Stimulated activated CD4-positive, alpha-beta T cell treated with anti-CD3 and anti-CD28 coated beads, Interleukin-12 subunit alpha, Interleukin-12 subunit beta, amount 100 ng/mL, for 48 hours (primary cell): ENCODE measurements at places on chromosomes 16 and 17.

- DNase-seq = no peak
Observed at GRCh38 chr17:8123695-8124349, at the start of gene HES7. TSS of gene HES7 (minus strand) at chr17:8124106. CDS start at chr17:8124084, 22 bp downstream.

- DNase-seq = no peak
Observed at GRCh38 chr17:71628306-71628705, 492.5 kb upstream of the SOX9 start.

DNA sequence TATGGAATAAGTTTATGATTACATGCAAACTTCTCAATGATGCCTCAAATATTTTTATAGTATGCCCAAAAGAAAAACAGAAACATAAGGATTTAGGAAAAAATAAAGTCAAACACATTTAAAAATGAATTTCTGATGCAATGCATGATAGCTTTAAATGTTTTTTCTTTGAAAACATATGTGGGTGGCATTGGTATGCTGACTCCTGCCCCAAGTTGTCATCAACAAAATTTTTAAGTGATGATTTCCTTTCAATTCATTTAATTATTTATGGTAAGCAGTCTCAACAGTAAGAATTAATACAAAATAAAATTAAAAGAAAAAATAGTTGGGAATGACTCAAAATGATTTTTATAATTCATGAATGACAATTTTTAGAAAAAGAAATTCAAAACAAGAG lies 104.9 kb downstream of the CEP112 start:
- no peak for DNase-seq

DNA sequence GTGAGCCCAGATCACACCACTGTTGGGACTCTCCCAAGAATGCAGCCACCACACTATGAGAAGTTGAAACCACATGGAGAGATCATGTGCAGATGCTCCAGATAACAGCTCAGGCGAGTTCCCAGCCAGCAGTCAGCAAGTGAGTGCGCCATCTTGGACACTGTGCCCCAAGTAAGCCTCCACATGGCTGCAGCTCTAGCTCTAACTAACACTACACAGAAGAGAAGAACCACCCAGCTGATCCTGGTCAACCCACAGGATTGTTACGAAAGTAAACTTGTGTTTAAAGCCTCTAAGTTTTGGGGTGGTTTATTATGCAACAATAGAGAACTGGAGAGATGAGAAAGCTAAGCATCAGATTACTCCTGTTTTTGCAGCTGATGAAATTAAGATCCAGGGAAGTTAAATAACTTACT lies 25.8 kb downstream of the SLC38A7 start:
- DNase-seq = no peak

GRCh38 chr17:31404028-31404949 lies 12.8 kb downstream of the RAB11FIP4 start:
- DNase-seq = no peak

GRCh38 chr16:57092786-57093411 lies 516 bp downstream of the CPNE2 start:
- DNase-seq = no peak

GRCh38 chr17:81471818-81472456 lies 40.7 kb downstream of the ACTG1 start:
- no peak for DNase-seq

DNA sequence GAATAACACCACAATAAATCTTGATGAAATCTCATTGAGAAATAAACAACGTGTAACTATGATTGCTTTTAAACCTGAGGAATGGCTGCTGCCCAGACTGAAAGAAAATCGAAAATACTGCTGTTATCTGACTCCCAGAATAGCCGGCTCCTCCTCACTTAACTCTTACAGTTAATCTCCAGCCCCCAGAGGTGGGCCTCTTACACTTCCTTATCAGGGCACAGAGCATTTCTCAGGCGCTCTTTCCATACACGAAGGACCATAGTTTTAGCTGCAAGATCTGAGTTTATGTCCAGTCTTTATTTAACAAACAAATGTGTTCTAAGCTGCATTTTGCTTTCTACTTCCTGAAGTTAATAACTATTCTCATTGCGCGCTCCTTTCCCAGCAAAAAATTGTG lies 206.9 kb downstream of the MAP2K4 start:
- DNase-seq = no peak

DNA sequence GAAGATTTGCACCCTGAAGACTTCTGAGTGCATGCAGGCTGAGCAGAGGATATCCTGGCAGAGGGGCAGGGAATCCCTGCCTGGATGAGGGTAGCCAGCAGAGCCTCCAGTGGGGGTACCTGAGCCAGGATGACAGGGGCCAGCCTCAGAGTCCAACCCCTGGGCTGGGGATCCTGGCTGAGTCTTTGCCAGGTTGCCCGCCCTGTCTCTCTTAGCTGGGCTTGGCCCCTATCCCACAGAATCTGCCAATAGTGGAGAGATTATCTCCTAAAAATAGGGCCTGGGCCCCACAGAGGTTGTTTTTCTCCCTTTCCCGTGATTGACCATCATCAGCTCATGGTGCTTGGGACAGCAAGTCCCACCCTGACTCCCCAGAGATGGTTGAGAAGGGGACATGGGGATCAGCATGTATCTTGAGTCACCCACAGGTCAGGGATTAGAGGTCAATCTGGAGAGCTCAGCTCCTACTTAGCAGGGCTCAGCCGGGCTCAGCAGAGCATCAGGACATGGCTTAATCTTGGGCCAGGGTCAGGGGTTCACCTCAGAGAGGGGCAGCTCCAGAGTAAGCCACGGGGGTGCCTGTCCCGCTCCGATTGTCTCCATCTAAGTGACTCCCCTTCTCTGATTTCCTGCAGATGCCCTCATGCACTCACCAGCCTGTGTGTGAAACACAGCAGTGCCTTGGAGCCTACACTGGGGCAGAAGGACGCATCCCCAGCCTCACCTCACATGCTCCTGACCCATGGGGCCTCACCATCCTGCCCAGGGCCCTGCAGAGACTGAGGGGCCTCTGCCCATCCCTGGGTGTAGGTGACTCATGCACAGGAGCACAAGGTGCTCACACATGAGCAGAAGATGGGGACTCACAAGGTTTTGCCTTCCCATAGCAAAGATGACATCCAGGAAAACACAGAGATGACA lies 11.5 kb downstream of the CDH16 start:
- DNase-seq = no peak

- DNase-seq = no peak
Observed at GRCh38 chr16:52747088-52747595, 200.2 kb upstream of the TOX3 start.

DNA sequence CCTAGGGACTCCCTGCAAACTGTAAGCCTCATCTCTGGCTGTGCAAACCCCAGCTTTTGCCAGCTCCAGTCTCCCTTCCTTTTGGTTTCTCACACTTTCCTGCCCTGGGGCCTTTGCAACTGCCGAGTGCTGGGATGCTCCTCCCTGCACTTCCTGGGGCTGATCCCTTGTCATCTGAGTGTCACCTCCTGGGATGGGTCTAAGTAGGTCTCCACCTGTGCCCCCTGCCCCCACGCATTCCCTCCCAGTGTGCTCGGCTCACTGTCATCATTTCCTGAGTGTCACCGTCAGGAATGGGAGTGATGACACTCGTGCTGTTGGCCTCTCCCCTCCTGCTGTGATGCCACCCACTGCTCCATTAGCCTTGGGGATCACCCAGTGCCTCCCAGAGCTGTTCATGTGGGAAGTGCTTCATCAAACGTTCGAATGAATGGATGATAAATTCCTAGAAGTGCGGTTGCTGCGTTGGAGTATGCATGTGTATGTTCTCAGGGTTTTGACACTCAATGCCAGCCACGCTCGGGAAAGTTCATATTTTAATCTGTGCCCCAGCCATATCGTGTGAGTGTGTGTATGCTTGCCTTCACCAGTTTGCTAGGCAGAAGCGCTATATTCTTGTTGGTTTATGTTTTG lies 189.9 kb downstream of the NTN1 start:
- DNase-seq = no peak

DNA sequence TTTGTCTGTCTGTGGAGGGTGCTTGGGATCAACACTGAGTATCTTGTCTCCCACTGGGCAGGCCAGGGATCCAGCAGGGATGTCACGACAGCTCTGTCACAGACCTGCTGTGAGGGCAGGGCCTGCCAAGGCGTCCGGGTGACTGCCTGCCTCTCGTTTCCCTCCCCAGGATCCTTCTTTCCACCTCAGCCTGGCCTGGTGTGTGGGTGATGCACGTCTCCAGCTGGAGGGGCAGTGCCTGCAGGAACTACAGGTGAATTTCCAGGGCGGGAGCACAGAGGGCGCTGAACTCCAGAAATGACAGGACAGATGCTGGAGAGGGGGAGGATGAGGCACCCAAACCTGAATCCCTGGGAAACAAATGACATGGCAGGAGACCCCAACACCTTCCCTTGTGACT lies 6.8 kb upstream of the MMP15 start:
- DNase-seq = no peak

DNA sequence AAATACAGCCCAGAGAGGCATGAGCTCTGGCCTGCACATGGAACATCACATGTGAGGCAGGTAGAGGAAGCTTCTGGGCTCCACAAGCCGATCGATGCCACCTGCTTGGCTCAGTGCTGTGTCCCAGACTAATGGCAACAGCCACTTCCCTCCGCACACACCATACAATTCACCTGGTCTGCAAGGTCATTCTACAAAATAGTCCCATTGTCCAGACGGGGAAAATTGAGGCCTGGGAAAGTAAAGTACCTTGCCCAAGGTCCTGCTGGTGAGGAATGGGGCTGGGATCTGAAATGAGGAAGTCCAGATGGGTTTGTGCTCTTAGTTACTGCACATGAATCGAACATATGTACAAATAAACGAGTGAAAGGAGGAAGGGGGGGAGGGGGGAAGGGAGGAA lies 88.0 kb downstream of the LITAF start:
- no peak for DNase-seq

GRCh38 chr16:85017633-85018032 lies 6.3 kb upstream of the ZDHHC7 start:
- no peak for DNase-seq

DNA sequence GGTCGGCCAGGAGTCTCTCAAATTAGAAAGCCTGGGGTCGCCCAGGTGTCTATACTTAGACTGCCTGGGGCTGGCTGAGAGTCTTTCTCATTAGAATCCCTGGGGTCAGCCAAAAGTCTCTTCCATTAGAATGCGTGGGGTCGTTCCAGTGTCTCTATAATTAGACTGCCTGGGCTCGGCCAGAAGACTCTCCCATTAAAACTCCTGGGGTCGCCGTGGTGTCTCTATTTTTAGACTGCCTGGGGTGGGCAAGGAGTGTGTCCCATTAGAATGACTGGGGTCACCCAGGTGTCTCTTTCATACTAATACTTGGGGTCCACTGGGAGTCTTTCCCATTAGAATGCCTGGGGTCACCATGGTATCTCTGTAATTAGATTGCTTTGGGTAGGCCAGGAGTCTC lies 2227.7 kb downstream of the TP53TG3F start:
- DNase-seq = no peak

GRCh38 chr16:10558746-10559641 lies 21.4 kb downstream of the EMP2 start:
- no peak for DNase-seq

GRCh38 chr17:40563220-40564052 lies 1.8 kb downstream of the CCR7 start:
- DNase-seq = no peak

- no peak for DNase-seq
Observed at GRCh38 chr16:69747115-69747514, 7.6 kb downstream of the NOB1 start.

DNA sequence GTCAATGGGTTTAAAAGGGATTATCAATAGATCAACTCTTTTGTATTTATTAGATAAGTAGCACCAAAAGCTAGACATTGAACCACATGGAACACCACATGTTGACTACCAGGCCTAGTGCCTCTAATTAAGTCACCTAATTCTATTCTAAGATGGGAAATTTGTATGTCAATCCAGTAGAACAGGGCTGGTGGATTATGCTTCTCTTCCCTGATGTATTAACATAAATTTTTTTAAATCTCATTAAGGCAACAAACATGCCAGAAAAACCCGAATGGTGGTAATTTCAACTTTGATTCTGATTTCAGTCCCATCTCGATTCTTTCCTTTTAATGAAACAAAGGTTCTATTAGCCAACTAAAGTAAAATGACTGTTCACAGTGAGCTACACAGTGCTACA lies 92.6 kb downstream of the KANSL1 start:
- no peak for DNase-seq

DNA sequence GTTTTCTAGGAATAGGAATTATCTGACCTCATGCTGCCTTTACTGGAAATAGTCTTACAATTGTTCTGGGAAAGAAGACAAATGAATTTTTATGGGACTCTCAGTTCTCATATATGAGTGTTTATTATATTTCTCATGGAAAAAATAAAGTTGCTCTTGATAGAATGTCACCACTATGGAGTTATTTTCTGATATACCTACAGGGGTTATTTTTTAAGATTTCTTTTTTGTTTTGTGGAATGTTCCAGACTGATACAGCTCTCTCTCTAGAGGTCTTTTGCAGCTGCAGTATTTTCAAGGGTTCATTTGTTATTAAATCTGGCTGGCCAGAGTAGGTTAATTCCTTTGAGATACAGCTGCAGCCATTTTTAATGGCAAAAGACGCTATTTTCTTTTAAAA lies 100.7 kb downstream of the ABCA8 start:
- no peak for DNase-seq

GRCh38 chr16:49776085-49776595 lies 79.8 kb downstream of the ZNF423 start:
- DNase-seq = no peak

- DNase-seq = no peak
Observed at GRCh38 chr16:86733546-86734254, 155.4 kb downstream of the FOXL1 start.

DNA sequence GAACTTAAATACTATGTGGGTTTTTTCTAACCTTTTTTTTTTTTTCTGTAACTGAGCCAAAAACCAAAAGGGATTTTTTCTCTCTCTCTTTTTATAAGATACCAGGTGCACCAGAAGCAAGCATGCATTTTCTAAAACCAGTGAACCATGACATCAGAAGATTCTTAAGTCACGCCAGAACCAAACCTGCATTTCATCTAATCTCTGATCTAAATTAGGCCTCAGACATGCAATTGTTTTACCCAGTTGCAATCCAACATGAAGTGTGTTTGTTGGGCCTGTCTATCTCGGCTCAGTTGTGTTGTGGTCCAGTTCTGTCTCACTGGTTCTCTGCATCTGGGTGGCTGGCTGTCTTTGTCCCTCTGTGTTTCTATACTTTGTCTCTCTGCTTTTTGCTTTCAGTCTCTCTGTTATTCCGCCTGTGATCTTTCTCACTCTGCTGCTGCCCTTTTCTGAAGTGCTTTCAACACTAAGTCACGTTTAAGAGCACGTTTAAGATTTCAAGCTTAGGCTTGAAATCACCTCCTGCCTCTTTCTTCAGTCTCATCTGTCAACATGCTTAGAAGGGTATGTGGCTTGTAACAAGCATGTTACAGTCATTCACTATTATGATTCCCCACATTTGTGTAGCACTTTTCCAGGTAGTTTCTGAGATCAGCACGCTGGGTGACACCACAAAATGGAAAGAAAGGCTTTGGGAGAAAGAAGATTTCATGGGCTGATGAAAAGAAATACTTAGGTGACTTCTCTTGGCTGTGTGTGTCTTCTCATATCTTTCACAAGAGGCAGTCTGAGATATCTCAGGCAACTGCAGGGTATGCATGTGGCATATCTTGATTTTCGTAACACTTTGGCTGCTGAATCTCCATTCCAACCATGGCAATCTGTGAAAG lies 488.9 kb downstream of the SHISA9 start:
- DNase-seq = no peak

- DNase-seq = peak; percentile 21
Observed at GRCh38 chr17:46194393-46195216, 1.4 kb upstream of the KANSL1 start.

- no peak for DNase-seq
Observed at GRCh38 chr17:72640415-72641165, 451.9 kb downstream of the SLC39A11 start.

- DNase-seq = no peak
Observed at GRCh38 chr16:13926464-13926863, 6.5 kb downstream of the ERCC4 start.

GRCh38 chr16:84606081-84606875 lies 11.6 kb downstream of the COTL1 start:
- DNase-seq = no peak
